ENCODE measurements at places on chromosomes 13 and 19. TPM values are rescaled to one million over a fixed set of nuclear protein-coding genes. Genes with fewer than 3 reads are reported as not detected.
A peak's percentile ranks its signal among the peaks of the same experiment; 100 is the strongest.

GRCh38 chr19:289651-290371 is 1.4 kb downstream of the PLPP2 start:
- DNase-seq, result no peak
- H3K36me3 ChIP-seq, result no peaks in the 10 kb centered on the region
- H3K4me1 ChIP-seq, result no peaks in the 10 kb centered on the region
- H3K27ac ChIP-seq, result no peak overlapping the region

DNA sequence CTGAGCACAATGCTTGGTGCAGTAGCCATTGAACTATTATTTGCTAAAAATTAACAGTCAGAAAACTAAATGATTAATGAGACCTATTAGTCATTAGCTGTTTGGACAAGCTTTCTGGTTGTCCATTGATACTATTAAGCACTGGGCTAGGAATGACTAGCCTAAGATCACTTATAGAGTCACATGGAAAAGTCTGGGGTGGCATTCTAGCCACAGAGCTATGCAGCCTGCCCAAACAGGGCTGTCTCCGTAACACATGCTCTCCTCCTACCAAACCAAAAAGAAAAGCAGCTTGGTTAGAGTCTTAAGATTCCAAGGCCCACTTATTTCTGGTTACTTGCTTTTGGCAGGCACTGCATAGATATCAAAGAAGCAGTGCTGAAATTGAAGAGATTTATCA is 193.5 kb upstream of the NBEA start:
- no peaks in the 10 kb centered on the region for H3K36me3 ChIP-seq
- no peaks in the 10 kb centered on the region for H3K27me3 ChIP-seq
- H3K4me1 ChIP-seq, result no peaks in the 10 kb centered on the region
- no peak for DNase-seq
- no peak overlapping the region for H3K4me3 ChIP-seq
- no peak overlapping the region for H3K27ac ChIP-seq

DNA sequence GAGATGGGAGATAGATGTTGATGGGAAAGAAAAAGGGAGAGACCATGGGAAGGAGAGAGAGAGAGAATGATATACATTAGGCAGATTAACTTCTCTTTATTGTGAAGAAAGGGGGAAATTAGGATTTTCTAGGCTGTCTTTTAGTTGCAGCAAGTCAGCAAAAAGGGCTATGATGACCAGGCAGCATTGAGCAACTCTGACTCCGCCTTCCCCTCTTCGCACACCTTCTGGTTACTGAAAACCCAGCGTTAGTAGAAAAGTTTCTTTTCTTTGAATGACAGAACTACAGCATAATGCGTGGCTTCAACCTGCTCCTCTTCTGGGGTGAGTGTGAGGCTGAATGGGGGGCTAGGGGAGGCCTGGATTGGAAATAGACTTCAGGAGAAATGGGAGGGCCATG is at the start of gene ADGRE1:
ADGRE1 (plus strand) TSS at position 264 of the 400 bp plus-strand sequence; CDS start at position 294, 30 bp downstream.
- H3K4me1 ChIP-seq, result no peaks in the 10 kb centered on the region
- H3K27me3 ChIP-seq, result peaks cover 3% of the 10 kb centered on the region
- H3K27ac ChIP-seq, result no peak within 1 kb of the TSS

DNA sequence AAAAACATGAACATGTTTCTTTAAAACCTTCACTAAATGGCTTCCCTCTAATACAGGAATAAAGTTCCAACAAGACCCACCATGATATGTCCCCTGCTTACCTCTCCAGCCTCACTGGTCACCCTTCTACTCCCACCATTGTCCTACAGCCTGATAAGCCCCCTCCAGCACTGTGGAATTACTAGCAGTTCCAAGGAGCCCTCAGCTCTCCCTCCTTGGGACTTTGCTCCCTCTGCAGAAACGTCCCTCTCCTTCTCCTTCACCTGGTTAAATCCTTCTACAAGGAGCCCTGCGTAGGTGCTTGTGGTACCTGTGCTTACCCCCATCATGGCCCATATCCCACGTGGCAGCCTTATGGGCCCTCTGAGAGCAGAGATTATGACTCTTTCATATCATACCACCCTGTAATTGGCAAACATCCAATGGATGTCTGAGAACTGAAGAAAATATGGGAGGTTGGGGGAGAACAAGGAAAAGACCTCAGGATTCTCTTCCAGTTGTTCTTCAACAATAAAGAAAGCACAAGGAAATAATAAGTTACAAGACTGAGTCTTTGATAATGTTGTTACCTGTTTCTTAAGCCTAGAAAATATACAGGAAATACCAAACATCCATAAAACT is 26.1 kb upstream of the DOCK9 start:
- peaks cover 10% of the 10 kb centered on the region for H3K4me1 ChIP-seq
- peak overlapping the region; percentile 5 for H3K27ac ChIP-seq
- H3K27me3 ChIP-seq, result no peaks in the 10 kb centered on the region
- no peak overlapping the region for H3K4me3 ChIP-seq
- no peaks in the 10 kb centered on the region for H3K36me3 ChIP-seq

DNA sequence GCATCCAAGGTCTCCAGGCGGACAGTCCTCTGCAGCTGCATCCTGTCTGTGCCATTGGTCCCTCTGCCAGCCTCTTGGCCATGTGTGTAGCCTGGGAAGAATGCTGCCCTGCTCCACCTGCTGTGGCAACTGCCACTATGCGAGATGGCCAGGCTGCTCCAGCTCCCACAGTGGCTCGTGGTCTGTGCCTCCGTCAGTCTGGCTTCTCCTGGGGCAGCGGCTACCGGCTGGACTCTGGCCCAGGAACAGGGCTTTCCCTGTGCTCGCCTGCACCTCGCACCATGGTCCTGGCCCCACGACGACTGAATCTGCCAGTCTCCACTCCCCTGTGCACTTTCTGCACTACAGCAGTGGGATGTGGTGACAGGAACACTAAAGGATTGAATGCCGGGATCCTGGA is 26.7 kb upstream of the FFAR2 start:
- no peak overlapping the region for H3K27ac ChIP-seq
- no peaks in the 10 kb centered on the region for H3K4me1 ChIP-seq
- H3K36me3 ChIP-seq, result no peaks in the 10 kb centered on the region
- H3K4me3 ChIP-seq, result no peak overlapping the region

DNA sequence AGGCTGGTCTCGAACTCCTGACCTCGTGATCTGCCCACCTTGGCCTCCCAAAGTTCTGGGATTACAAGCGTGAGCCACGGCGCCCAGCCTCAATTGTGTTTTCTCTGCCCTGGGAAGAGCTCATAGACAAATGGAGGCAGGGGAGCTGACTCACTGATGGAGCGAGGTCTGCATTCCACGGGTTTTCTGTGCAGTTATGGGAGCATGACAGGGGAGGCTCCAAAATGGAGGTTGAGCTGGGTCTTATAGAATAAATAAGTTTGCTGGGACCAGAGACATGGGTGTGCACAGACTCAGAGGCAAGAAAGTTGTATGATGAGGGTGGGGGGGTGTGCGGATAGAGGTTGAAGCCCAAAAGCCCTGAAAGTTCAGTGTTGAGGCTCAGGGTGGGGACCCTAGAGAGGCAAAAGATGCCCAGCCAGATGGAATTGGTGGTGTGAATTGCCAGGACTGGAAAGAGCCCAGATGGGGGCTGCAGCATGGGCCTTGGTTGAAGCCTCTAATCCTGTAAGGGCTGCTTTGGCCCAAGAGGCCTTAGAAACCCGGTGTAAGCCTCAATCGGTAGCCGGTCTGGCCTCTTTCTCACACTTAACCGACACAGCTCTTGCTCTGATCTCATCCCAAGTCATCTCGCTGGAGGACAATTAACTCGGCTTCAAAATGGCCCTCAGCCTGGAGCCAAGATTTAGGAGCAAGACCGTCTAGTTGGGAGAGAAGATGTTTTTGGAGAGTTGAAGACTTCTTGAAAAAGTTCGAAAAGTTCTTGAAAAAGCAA is 1.9 kb downstream of the TPM4 start:
- peaks cover 49% of the 10 kb centered on the region for H3K27me3 ChIP-seq
- no peaks in the 10 kb centered on the region for H3K36me3 ChIP-seq
- DNase-seq, result no peak
- peak overlapping the region; percentile 79 for H3K27ac ChIP-seq
- H3K4me1 ChIP-seq, result no peaks in the 10 kb centered on the region

- no peaks in the 10 kb centered on the region for H3K27me3 ChIP-seq
- no peak overlapping the region for H3K4me3 ChIP-seq
- H3K4me1 ChIP-seq, result no peaks in the 10 kb centered on the region
- no peak overlapping the region for H3K27ac ChIP-seq
- H3K36me3 ChIP-seq, result peaks cover 78% of the 10 kb centered on the region
These were observed 123.0 kb downstream of the COL4A1 start for GRCh38 chr13:110183910-110184309.

DNA sequence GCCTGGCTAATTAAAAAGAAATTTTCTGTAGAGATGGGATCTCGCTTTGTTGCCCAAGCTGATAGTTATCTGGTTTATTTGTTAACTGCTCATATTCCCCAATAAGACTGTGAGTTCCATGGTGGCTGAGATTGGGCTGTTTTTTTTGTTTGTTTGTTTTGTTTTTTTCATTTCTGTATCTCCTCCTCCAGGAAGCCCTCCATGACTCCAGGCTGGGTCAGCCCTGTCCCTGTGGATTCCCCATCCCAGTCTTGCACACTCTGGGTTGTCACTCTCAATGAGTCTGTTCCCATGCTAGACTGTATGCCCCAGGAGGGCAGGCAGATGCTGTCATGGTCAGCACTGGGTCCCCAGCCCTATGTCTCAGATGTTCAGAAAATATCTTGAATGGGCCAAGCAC is 2.9 kb downstream of the EML2 start:
- H3K27me3 ChIP-seq, result no peaks in the 10 kb centered on the region
- no peaks in the 10 kb centered on the region for H3K36me3 ChIP-seq
- H3K27ac ChIP-seq, result no peak overlapping the region

- H3K27me3 ChIP-seq, result no peaks in the 10 kb centered on the region
- peak overlapping the region; percentile 69 for H3K4me3 ChIP-seq
- no peak overlapping the region for H3K27ac ChIP-seq
- DNase-seq, result no peak
- H3K4me1 ChIP-seq, result peaks cover 4% of the 10 kb centered on the region
These were observed 518 bp downstream of the TFDP1 start for GRCh38 chr13:113584870-113585671.

- DNase-seq, result no peak
- no peak overlapping the region for H3K27ac ChIP-seq
- no peaks in the 10 kb centered on the region for H3K4me1 ChIP-seq
- no peaks in the 10 kb centered on the region for H3K36me3 ChIP-seq
- H3K4me3 ChIP-seq, result no peak overlapping the region
- no peaks in the 10 kb centered on the region for H3K27me3 ChIP-seq
These were observed 5.5 kb downstream of the SLC15A1 start for GRCh38 chr13:98746968-98747367.

GRCh38 chr13:46536341-46536740 is 16.6 kb upstream of the LRCH1 start:
- no peaks in the 10 kb centered on the region for H3K36me3 ChIP-seq
- H3K4me3 ChIP-seq, result no peak overlapping the region
- no peak overlapping the region for H3K27ac ChIP-seq
- H3K27me3 ChIP-seq, result no peaks in the 10 kb centered on the region
- no peaks in the 10 kb centered on the region for H3K4me1 ChIP-seq
- no peak for DNase-seq

DNA sequence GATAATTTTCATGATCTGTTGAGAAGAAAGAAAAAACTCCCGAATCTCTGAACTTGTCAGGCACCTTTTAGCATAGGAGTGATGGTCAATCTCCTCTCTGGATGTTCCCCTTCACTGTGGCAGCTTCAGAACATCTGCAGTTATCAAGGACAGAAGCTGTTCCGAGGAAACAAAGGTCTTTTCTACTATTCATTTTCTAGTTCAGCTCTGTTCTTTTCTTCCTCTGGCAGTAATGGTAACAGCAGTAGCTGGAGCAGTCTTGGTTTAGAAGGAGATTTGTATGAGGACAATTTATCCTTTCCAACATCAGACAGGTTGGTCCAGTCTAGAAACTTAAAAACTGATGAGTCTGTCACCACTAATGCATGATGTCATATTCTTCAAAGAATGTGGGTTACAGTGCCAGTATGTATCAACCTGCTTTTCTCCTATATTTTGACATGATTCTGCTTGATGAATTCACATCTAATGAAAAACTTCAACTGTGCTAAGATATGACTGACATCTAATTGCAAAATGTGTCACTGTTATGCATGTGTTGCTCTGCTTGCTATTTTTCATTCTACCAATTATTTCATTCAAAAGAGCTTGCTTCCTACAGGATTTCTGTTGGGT is 41.0 kb downstream of the AKAP11 start:
- peaks cover 51% of the 10 kb centered on the region for H3K36me3 ChIP-seq
- no peaks in the 10 kb centered on the region for H3K27me3 ChIP-seq
- no peak overlapping the region for H3K27ac ChIP-seq

GRCh38 chr19:46821512-46822409 is 28.9 kb downstream of the AP2S1 start:
- no peak overlapping the region for H3K4me3 ChIP-seq
- H3K4me1 ChIP-seq, result no peaks in the 10 kb centered on the region
- H3K27ac ChIP-seq, result no peak overlapping the region
- DNase-seq, result no peak
- H3K27me3 ChIP-seq, result no peaks in the 10 kb centered on the region

DNA sequence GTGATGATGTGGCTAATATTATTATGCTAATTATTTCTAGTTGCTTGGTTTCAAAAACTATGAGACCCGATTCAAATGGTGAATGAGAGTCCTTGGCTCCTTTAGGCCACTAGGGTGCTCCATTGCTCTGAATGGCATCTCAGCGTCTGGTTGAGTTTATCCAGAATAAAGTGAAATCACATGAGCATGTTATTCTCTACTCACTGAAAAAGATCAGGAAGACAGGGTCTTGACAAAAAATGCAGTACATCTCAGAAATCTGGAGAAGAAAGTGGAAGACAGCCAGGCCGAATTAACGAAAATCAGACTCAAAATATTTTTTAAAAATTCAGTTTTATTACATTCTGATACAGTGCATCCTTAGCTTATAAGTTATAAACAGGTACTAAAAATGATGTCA is 516.2 kb downstream of the MYO16 start:
- no peak overlapping the region for H3K27ac ChIP-seq
- H3K4me3 ChIP-seq, result no peak overlapping the region
- DNase-seq, result no peak
- no peaks in the 10 kb centered on the region for H3K36me3 ChIP-seq
- H3K27me3 ChIP-seq, result peaks cover 22% of the 10 kb centered on the region

The TMC4 gene
- not detected for total RNA-seq

The PSG7 gene
- total RNA-seq, result not detected

The BEST2 gene
- not detected for total RNA-seq

The PLPP2 gene
- total RNA-seq, result 0.77 TPM

The IGSF23 gene
- 0.30 TPM for total RNA-seq

The LILRA1 gene
- total RNA-seq, result 0.34 TPM

The MAMSTR gene
- total RNA-seq, result 38.4 TPM

The MRPS12 gene
- total RNA-seq, result 39.2 TPM

The NANOS2 gene
- total RNA-seq, result not detected
